ENCODE measurements at places on chromosomes 11 and 22.

GRCh38 chr11:105328061-105328460, 188.5 kb upstream of the CARD18 start:
- DNase-seq = no peak

GRCh38 chr11:96065379-96065778, 141.5 kb upstream of the MTMR2 start:
- no peak for DNase-seq

GRCh38 chr11:29271616-29272015, 745.2 kb downstream of the KCNA4 start:
- DNase-seq = no peak

DNA sequence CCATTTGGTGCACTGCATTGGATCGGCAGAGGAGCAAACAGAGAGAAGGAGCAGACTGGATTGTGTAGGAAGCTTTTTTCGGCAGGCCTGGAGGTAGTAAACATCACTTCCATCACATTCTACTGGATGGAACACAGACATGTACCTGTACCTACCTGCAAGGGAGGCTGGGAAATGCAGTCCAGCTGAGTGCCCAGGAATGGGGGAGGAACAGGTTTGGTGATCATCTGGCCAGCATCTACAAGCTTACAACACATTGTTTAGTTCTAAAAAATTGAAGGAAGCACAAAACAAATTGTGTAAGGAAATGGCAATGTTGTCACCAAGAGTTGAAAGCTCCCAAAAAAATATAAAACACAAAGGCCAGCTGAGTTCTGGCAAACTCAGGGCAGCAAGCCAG, 19.1 kb downstream of the SMIM38 start:
- DNase-seq = no peak

DNA sequence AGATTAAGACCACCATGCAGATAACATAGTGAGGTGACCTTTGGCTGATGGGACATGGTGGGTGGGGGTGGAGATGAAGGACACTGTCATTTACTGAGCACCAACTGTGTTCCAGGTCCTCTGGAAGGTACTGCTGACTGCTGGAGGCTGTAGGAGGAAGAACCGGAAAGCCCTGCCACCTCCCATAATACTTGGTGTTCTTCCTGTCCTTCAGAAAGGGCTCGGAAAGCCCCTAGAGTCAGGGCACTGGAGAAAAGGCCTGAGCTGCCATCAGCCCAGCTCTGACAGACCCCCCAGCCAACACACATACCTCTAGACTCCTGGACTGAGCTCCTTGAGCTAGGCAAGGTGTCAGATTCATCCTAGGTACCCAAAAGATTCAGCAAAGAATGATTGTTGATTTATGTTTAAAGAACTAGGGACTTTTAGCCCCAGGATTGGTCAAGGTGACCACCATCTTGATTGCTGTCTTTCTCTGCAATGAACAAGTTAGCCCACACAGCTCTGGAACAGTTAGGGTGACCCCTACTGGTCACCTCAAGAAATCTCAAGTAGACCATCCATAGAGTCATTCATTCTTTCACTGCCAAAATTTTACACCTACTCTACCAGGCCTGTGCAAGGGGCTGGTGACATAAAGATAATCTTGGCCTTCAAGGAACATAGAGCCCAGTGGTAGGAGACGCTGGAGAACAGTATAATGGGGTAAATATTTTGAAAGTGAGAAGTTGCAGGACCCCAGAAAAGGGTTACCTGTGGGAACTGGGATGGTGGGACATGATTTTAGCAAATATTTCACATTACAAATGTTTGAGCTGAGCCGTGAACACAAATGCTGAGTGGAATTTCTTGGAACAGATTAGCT, 39.4 kb downstream of the IRAG1 start:
- no peak for DNase-seq

- DNase-seq = no peak
These were observed 397.3 kb downstream of the SHANK2 start for GRCh38 chr11:70854901-70855556.

DNA sequence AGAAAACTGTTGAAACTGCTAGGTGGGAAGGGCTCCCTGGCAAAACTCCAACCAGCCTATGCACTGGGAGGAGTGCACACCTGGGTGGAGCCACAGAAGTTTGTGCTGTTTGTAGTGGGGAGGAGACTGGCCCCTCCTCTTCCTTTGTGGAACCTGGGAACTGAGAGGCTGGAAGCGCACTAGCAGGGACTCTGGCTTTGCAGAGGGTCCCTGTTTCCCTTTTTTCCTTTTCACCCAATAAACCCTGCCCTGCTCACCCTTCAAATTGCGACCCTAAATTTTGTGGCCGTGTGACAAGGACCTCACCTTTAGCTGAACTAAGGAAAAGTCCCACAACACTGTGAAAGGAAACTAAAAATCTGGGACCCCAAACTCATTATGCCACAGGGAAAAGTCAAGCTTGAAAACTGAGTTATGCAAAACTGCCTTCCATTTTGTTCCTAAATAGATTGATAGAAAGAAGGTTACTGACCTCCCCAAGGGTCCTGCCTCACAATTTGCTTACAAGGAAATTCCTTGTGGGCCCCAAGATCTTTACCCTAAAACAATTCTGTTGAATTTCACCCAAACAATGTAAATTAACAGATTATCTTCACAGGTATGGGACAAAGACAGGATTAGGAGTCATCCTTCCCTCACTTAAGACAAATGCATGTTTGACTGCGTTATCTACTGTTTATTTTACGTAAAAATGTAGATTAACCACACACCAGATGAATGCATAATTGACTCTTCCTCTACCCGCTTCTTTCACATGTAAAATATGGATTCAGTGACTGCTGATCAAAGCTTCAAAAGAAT, 81.0 kb downstream of the SLC36A4 start:
- no peak for DNase-seq

DNA sequence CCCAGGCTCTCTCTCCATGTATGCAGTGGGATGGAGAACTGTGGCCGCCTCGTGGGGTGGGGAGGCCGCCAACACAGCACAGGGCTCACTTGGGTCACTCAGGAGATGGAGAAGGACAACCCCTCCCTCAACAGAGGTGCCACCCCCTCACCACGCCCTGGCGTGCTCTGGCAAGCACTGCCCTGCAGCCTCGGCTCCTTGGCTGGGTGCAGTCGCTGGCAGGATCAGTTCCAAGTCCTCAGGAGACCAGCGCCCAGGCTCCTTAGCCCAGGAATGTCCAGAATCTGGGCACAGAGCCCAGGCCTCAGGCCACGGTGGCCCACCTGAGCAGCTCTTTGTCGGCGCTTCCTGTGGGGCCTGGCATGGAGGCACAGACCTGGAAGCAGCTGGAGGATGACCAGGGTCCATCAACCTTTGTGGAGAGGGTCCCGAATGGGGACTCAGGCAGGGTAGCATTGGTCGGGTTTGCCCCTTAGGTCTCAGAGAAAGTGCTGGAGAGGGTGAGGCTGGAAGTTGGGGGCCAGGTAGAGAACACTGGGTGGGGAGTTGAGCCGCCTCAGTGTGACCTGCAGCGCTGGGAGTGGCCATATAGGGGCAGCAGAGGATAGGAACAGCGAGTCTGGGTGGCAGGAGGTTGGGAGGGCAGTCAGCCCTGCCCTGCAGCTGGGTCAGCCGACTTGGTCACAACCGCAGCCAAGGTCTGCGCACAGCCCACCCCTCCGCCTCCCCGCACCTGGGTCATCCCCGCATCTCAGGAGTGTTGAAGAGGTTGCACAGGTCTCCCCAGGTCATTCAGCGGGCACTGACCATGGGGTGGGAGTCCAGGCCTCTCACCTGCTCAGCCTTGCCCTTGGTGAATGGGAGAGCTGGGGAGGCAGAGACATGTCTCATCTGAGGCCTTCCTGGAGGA, 8.2 kb downstream of the SUSD2 start:
- DNase-seq = no peak

- DNase-seq = no peak
These were observed 163.0 kb downstream of the SPON1 start for GRCh38 chr11:14125529-14125928.

- no peak for DNase-seq
These were observed 46.5 kb downstream of the NFAM1 start for GRCh38 chr22:42385696-42386095.

DNA sequence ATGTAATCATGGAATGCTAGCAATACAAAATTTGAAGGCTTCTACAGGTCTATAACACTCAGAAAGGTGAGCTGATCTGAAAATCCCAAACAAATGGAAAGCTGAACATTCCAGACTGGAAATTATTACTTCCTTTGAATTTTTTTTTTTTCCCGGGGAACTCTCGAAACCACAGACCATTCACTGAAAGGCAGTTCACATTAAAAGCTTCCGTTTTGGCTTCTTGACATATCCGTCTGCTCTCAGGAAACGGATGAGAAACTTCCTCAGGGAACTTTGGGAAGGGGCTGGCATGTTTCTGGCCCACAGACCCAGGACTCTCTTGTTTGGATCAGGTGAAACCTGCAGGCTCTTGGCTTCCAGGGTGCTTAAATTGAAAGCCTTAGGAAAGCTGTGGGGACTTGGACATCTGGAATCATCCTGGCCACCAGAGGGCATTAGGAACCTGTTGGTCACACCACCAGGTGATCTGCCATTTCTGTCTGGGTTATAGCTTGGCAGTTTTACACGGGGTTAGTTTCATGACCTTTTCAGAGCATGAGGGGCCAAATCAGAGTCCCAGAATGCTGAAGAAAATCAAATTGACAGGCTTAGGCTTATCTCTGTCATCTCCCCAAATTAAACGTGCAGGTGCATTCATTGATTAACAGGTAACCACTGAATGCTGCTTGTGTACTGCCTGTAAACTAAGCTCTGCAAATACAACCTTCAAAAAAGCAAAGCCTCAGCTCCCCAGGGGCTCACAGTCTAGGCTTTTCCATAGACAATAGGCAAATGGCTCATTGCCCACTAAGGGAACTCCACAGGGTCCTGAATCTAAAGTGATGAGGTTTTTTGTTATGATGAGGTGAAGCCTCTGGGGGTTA, 22.7 kb upstream of the GRAMD1B start:
- DNase-seq = peak; percentile 31

Data from activated T-helper 1 cell treated with Interleukin-2 at 50 U/mL for 16 hours (primary cell).